ENCODE measurements at places on chromosomes 16 and 17.

- no peak for DNase-seq
These were observed 43.9 kb downstream of the CCT6B start for GRCh38 chr17:34917381-34917780.

DNA sequence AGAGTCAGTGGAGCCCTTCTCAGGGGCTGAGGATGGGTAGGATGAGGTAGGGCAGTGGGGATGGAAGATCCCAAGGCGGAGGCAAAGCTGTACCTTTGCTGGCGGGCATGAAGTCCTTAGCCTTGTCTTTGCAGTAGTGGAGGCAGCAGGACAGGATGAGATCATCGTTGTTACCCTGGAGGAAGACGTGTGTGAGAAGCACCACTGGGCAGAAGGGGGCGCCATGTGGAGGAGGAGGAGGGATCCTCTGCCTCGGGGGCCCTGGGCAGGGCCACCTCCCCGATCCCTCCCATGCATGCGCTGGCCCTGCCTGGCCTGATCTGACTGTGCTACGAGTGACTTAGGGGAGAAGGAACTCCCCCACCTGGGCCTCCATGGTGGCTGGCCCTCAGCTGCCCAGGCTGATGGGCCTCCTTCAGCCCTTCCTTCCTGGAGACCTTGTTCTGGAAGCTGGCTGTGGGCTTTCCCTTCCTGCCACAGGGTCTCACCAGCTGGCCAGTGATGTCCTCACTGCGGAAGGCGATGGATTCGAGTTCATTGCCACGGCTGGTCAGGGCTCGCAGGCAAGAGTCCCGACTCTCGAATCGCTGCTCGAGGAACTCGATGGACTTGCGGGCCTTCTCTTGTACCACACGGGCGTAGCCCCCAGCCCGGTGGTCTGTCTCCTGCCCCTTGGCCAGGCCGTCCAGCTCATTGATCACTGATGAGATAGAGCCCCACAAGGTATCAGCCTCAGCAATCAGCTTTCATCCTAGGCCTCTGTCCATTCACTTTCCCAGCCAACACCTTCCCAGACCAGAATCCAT, 10.3 kb downstream of the HIC1 start:
- DNase-seq: no peak

GRCh38 chr16:17272716-17273115, 198.0 kb downstream of the XYLT1 start:
- no peak for DNase-seq

- DNase-seq: no peak
These were observed 10.3 kb downstream of the CASKIN1 start for GRCh38 chr16:2186064-2186463.

DNA sequence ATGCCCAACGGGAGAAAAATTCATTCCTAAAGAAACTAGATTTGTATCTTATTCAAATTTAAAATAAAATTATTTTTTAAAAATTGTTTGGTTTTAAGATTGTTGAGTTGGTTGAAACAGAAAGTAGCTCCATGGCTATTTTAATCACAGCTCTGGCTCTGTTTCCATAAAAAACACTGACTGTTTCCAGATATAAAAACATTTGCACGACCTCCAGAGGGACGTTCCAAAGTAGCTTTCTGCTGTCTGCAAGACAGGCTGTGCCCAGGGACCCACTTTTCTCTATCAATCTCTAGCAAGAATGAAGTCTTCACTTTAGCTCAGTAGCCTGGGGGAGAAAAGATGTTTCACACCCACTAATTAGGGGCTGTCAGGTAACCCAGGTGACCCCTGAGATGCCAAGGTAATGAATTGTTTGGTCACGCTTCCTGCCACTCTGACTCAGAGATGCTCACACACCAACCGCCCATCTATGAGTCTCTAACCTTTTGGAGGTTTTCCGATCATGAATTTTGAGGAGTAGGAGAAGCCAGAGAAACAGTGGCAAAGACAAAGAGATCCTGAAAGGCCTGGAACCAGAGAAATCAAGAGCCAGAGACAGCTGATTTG, 220.1 kb upstream of the SOX9 start:
- no peak for DNase-seq

DNA sequence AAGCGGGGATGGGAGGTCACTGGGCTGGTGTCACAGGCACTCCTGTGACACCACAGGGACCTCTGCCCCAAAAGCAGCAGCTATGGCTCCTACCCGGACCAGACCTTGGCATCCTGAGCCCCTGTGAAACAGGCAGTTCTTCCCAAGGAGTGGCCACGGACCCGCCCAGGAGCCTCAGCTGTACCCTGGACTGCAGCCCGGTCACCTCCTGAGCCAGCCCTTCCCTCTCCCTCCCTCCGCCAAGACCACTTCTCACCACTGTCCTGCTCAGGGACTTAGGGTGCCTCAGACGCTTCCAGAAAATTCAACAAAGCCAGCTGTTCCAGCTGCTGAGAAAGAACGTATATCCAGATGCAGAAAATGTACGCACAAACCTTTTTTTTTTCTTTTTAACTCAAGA, 13.9 kb upstream of the NCBP3 start:
- no peak for DNase-seq

DNA sequence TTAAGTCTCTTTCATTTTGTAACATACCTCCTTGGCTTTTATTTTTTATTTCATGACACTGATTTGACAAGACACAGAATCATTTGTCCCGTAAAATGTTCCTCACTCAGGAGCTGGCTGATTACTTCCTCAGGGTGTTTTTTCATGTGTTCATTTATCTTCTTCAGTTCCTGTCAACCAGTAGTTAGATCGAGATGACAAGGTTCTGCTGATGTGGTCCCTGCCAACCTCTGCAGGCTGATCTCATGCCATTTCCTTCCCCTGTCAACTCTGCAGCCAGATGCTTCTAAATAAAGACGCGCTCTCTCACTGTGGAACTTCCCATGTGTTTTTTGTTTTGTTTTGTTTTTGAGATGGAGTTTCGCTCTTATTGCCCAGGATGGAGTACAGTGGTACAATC, 8.1 kb upstream of the CXCL16 start:
- DNase-seq: peak; percentile 72

DNA sequence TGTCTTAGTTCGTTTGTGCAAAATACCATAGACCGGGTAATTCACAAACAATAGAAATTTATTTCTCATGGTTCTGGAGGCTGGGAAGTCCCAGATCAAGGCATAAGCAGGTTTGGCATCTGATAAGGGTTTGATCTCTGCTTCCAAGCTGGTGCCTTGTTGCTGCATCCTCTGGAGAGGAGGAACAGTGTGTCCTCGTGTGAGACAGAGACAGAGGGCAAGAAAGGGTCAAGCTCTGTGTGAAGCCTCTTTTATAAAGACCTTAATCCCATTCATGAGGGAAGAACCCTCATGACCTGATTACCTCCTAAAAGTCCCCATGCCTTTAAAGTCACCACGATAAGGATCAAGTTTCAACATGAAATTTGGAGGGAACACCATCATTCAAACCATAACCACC, 55.8 kb upstream of the TANC2 start:
- DNase-seq: no peak

All from natural killer cell (primary cell).